Renal cortical epithelial cell (primary cell): ENCODE measurements at places on chromosomes 6 and 20.

GRCh38 chr6:52976591-52977035 is 18.5 kb downstream of the GSTA4 start:
- DNase-seq, result no peak

- DNase-seq, result no peak
Observed at GRCh38 chr6:158016571-158017383, 35.1 kb downstream of the SYNJ2 start.

GRCh38 chr20:18166950-18167349 is 29.3 kb downstream of the KAT14 start:
- no peak for DNase-seq

DNA sequence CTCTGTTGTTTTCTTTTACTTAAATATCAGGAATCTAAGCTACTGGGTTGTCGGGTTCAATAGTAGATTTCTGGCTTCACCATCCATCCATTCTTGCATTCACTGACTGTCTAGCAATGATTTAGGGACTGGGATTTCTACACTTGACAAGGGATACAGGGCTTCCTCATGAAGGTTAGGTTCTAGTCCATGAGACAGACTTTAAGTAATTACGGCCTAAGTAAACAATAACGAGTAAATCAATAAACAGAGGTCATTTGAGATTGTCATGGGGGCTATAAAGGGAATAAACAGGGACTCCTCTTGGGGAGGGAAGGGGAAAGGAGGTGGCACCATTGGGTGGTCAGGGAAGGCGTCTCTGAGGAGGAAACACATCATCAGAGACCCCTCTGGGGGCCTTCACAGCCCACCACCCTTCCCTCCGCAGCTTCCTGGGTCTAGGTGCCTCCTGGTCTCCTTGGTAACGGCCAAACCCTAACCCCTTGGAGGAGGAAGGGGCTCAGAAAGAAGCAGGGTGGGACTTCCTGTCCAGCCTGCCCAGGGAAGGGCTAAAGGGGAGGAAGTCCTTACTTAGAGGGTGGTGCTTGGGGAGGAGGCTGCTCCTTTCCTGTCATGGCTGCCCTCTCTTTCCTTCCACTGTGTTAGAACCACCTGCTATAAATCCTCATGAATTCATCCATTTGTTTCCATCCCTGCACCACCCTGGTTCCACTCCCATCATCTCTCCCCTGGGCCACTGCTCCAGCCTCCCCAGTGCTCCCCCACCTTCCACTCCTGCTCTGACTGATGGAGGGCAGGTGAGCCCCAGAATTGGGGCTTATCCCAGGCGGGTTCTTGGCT is 33.3 kb downstream of the BPIFB4 start:
- no peak for DNase-seq

DNA sequence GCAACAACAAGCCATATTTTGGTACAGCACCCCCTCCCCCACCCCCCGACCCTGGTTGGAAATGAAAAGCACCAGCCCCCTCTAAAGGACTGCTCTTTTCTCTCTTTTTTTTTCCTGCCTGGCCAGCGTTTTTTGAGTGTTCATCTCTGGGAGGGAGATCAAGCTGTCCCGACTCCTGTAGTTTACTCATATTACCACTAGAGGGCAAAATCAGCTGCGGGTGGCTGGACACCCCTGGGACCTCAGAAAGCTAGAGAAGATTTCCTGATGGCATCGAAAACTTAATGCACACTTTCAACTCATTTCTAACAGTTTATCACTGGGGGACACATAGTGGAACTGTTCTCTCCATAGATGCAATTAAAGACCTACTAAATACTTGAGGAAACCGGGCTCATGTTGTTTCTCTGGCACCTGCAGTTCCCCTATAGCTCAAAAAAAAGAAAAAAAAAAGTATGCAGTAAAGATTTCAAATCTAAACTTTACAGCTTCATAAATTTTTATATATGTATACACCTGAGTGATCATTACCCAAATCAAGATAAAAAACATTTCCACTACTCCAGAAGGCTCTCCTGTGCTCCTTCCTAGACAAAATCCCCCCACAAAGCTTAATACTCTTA is 24.4 kb downstream of the CNBD2 start:
- DNase-seq, result peak; percentile 47

GRCh38 chr6:119838043-119838442 is 488.5 kb upstream of the MAN1A1 start:
- DNase-seq, result no peak

GRCh38 chr6:16174416-16175078 is 45.7 kb downstream of the MYLIP start:
- peak; percentile 85 for DNase-seq

DNA sequence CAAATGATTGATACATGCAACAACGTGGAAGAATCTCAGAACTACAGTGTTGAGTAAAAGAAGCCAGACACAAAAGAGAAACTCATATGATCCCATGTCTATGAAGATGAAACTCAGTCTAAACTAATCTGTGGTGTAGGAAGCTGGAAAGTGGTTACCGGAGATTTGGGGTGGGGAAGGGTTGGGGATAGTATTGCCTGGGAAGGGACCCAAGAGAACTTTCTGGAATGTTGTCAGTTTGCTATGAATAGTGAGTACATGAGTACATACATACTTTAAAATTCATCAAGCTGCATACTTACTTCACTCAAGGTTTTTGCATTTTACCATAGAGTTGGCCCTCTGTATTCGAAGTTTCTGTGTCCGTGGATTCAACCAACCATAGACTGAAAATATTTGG is 106.0 kb downstream of the SAMD5 start:
- no peak for DNase-seq

- DNase-seq, result peak; percentile 18
Observed at GRCh38 chr6:37889486-37889885, 70.0 kb downstream of the ZFAND3 start.

GRCh38 chr6:46281110-46281509 is 110.3 kb upstream of the ENPP5 start:
- DNase-seq, result no peak

- DNase-seq, result peak; percentile 19
Observed at GRCh38 chr6:44202972-44203750, 13.6 kb upstream of the MYMX start.

DNA sequence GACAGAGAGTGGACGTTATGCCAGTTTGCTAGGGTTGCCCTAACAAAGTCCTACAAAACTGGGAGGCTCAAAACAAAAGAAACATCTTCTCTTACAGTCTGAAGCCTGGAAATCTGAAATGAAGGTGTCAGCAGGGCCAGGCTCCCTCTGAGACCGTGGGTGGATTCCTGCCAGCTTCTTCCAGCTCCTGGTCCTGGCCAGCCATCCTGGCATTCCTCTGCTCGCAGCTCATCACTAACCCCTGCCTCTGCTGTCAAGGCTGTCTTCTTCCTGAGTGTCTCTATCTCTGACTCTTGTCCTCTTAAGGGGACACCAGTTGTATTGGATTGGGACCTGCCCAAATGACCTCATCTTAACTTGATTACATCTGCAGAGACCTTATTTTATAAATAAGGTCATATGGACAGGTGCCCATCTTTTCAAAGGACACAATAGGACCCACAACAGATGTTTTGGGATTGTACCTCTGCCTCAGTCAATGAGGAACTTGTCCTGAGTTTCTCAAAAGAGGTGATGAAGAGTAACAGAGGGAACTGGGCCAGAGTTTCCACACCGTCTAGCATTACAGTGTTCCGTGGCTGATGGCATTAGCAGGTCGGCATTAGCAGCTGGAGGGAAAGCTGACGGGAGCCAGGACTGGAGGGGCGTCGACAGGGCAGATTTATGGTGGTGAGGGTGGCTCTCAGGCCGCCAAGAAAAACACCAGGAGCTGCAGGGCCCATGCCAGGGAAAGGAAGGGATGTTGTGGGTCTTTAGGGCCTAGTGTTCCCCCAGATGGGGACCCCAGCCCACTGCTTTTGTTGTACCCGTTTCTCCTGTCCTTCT is 157.3 kb downstream of the TBXT start:
- no peak for DNase-seq

DNA sequence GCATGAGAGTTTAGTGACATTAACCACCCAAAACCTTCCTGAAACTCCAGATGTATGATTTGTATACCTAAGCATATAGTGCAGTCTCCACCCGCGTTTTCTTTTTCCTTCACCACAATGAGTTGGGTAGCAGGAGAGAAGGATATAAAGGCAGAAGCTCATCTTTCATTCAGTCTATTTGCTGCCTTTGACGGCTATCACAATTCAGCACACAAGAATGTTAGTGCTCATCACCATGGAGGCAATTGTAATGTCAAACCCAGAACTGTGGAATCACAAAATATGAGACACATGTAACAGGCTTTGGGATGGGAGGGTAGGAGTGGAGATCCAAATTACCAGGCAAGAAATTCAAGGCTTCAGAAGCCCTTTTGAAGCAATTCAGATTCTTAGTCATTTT is 17.6 kb downstream of the ZHX3 start:
- no peak for DNase-seq
